Activated gamma-delta T cell treated with Interleukin-2 at 50 U/mL for 16 hours (primary cell): ENCODE measurements at places on chromosomes 7 and 10.

DNA sequence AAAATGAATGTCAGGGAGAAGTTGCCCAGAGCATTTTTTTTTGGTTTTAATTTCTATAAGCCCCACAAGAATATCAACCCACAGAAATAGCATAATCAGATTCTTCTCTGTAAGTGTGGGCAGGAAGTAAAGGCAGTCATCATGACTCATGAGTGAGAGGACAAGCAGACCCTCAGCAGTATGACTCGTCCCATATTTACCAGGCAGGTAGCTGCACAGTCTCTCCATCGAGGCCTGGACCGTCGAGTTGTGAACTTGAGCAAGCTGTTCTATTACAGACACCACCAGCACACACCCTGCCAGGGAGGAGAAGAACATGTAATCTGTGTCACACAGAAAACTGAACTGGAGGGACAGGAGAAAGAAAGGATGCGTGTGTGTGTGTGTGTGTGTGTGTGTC, 37.8 kb downstream of the AOAH start:
- DNase-seq, result peak; percentile 50

DNA sequence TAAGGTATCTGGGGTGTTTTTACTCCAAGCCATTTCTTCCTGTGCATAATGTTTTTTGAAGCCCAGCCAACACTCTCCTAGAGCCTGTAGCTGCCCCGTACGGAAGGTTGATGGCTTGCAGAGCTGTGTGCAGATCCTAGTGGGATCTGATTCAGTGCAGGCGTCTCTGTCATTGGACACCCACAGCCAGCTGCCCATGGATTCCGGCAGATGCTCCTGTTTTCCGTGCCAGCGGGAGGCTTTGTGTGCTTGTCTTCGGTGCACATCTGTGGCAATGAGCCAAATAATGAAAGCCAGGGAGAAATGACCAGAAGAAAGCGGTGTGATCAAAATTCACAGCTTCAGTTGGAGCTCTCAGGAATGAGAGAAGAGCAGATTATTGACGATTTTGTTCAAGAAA, 426.4 kb downstream of the TYW1 start:
- no peak for DNase-seq

GRCh38 chr10:47207281-47207615, 92.7 kb upstream of the GDF10 start:
- DNase-seq, result no peak

DNA sequence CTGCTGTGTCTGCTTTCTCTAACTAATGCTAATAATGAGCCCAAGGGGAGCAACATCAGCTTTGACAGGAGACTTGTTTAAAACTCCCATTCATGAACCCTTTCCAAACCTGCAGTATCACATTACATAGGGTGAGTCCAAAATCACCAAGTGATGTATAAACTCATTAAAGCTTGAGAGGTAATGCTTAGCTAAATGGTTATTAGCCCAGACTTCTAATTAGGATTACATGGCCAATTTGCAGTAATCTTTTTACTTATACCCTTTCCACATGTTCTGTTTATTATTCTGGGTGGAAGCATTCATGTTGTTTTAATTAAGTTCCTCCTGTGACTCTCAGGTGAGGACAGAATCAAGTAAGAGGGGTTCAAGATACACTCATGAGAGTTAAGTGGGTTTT, 17.5 kb downstream of the ZNF138 start:
- no peak for DNase-seq

DNA sequence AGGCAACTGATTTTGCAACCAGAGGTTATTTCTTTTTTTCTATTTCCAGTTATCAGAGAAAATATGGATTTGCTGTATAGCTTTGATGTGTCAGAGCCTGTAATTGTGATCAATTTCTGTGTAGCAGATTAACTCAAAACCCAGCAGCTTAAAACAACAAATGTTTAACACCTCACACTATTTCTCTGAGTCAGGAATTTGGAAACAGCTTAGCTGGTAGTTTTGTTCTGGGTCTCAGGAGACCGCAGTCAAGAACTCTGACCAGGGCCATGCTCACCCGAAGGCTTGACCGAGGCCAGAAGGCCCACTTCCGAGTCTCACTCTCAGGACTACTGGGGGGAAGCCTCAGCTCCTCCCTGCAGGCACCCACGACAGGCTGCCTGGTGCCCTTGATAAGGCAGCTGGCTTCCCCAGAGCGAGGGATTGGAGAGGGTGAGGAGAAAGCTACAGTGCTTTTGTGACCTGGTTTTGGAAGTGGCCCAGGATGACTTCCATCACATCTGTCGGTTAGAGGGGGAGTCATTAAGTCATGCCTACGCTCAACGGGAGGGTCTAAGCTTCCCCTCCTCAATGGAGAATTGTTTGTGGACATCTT, 105.7 kb upstream of the SHH start:
- DNase-seq, result no peak
